ENCODE measurements at places on chromosomes 2 and 18. TPM values are rescaled to one million over a fixed set of nuclear protein-coding genes. Genes with fewer than 3 reads are reported as not detected.

The UGT1A8 gene
- total RNA-seq = not detected

- H3K36me3 ChIP-seq = no peaks in the 10 kb centered on the region
- no peaks in the 10 kb centered on the region for H3K27me3 ChIP-seq
- no peak overlapping the region for H3K27ac ChIP-seq
These were observed 7.0 kb upstream of the ACTR2 start for GRCh38 chr2:65220432-65221131.

DNA sequence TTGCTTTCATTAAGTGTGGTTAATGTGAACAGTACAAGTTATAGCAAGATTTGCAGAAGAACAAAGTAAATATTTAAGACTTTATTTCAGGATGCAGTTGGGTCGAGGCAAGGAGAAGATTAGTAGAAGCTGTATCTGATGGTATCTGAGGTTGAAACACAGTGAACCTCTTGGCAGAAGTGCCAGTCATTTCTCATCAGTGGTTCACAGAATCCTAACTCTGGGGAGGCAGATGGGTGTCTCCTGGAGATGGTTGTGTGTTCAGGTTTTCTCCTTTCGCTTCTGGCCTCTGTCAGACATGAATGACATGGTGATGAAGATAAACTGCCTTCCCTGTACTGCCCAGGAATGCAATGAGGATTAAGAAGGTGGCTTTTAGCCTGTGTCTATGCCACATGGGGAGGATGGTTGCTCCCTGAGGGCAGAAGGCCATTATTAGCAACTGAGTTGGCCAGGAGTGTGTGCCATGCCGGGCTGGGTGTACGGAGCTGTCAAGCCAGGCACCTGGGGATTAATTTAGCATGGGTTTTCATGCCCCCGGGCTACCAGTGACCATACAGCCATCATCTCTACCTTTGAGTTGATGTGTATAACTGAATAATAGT, 28.0 kb downstream of the MGAT5 start:
- no peak overlapping the region for H3K27ac ChIP-seq
- H3K27me3 ChIP-seq = no peaks in the 10 kb centered on the region
- H3K4me3 ChIP-seq = no peak overlapping the region

DNA sequence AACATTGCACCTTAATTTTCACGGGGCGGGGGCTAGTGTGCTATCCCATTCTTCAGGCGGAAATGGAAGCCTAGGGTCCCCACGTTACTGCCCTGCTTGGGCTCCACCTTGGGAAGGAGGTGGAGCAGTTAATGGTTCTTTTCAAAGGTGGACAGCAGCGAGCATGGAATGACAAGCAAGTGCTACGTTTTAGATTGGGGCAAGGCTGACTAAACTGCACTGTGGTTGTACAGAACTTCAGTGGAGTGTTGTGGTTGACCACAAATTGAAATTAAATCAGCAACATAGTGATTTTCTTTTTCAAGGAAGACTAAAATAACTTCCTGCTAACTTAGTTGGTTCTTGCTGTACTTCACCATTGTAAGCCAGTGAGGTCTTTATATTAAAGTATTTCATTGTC, 47.0 kb downstream of the CHRNA1 start:
- peak; percentile 53 for DNase-seq
- no peak overlapping the region for H3K4me3 ChIP-seq
- peaks cover 5% of the 10 kb centered on the region for H3K27me3 ChIP-seq
- H3K36me3 ChIP-seq = no peaks in the 10 kb centered on the region
- no peak overlapping the region for H3K27ac ChIP-seq
- H3K4me1 ChIP-seq = no peaks in the 10 kb centered on the region

The NT5DC4 gene
- not detected for total RNA-seq

The PPP1R7 gene
- total RNA-seq = 60.8 TPM

- H3K4me1 ChIP-seq = no peaks in the 10 kb centered on the region
- H3K4me3 ChIP-seq = no peak overlapping the region
- H3K27ac ChIP-seq = no peak overlapping the region
These were observed 12.8 kb downstream of the TMEM163 start for GRCh38 chr2:134705861-134706586.

The ESPNL gene
- total RNA-seq = 1.4 TPM

DNA sequence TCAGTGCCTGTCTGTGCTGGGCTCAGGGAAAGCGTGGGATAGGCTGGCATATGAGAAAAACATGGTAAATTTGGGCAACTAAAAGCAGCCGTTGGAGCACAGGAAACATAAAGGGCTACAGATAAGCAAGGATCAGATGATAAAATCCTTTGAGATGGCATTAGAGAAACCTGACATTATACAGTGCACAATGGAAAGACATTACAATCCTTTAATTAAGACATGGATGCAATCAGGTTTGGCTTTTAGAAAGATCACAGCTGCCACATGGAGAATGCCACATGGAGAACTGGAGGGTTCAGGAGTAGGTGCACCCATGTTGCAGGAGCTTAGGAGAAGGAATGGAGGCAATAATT, 117.3 kb downstream of the CDC42EP3 start:
- no peaks in the 10 kb centered on the region for H3K4me1 ChIP-seq
- H3K4me3 ChIP-seq = no peak overlapping the region
- H3K36me3 ChIP-seq = no peaks in the 10 kb centered on the region
- H3K27me3 ChIP-seq = 0 out of 2 replicates have a peak, but pooled peaks cover 1% of the 10 kb centered on the region
- no peak overlapping the region for H3K27ac ChIP-seq
- DNase-seq = no peak

The EIF2AK3 gene
- 20.3 TPM for total RNA-seq

- H3K4me1 ChIP-seq = no peaks in the 10 kb centered on the region
- H3K27ac ChIP-seq = no peak overlapping the region
- no peaks in the 10 kb centered on the region for H3K36me3 ChIP-seq
These were observed 55.7 kb downstream of the KLHL14 start for GRCh38 chr18:32717126-32717525.

The TRAK2 gene
- 65.4 TPM for total RNA-seq

- H3K36me3 ChIP-seq = no peaks in the 10 kb centered on the region
- H3K27me3 ChIP-seq = no peaks in the 10 kb centered on the region
- H3K4me3 ChIP-seq = no peak overlapping the region
- no peaks in the 10 kb centered on the region for H3K4me1 ChIP-seq
These were observed 515.2 kb upstream of the FANCL start for GRCh38 chr2:58756336-58756735.

DNA sequence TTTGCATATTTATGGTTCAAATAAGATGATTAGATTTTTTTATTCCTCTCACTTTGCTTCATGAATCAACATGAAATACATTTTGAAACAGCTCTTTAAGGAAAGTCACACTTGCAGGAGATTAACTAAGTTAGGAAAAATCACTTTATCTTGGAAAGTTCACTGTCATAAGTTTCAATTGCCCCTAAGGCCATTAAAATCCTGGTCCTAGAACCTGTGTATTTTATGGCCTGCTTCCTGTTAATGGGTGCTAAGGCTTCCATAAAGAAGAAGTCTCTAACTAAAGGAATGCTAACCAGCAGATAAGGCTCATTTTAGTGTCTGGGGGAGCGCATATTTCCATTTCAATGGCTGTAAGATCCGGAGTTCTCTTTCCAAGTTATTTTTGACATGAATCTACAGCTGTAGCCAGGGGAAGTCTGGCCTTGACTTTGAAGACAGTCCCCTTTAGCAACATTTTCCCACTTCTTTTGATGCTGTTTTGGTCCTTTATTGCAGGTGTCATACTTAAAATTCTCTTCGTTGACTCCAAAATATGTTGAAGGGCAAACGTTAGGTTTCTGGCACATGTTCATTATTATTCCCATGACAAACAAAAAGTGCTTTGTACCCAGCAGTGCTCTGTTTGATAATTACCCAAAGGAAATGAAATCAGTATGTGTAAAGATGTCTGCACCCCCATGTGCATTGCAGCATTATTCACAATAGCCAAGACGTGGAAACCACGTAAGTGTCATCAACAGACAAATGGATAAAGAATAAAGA, 34.4 kb upstream of the SH3BP4 start:
- no peak overlapping the region for H3K27ac ChIP-seq
- H3K36me3 ChIP-seq = no peaks in the 10 kb centered on the region
- no peaks in the 10 kb centered on the region for H3K27me3 ChIP-seq
- H3K4me3 ChIP-seq = no peak overlapping the region
- H3K4me1 ChIP-seq = peaks cover 6% of the 10 kb centered on the region

DNA sequence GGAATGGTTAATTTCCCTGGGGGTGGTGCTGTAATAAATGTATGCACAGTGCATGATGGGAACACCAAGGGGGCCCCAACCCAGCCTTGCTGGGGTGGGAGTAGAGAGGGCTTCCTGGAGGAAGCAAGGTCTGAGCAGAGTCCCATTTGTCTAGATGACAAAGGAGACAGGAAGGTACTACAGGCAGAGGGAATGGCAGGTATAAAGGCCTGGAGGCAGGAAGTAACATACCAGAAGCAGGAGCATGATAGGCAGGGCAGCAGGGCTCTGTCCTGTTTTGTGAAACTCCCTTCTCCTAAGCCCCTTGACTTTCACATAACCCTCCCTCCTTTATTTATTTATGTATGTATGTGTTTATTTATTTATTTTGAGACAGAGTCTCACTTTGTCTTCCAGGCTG, 3.9 kb downstream of the GMPPA start:
- no peak overlapping the region for H3K27ac ChIP-seq
- peaks cover 9% of the 10 kb centered on the region for H3K4me1 ChIP-seq
- H3K36me3 ChIP-seq = peaks cover 44% of the 10 kb centered on the region

DNA sequence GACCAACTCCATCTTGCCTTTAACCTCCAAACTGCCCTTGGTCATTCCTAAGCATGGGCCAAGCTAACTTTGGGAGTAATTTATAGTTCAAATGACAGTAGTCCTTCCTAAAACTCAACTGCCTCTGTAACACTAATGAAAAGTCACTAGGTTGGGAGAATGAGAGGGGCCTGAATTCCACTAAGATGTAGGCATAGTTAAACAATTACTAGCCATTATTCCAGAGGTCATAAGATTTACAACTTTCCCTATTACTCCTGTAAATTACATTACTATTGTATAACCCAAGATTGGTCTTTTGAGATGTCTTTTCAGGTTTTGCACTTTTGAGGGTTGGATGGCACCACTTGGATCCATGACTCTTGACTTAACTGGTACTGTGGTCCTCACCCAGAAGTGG, 94.6 kb downstream of the SPP2 start:
- no peak overlapping the region for H3K4me3 ChIP-seq
- 0 out of 2 replicates have a peak, but pooled peaks cover 4% of the 10 kb centered on the region for H3K4me1 ChIP-seq
- no peak for DNase-seq
- H3K36me3 ChIP-seq = no peaks in the 10 kb centered on the region
- no peak overlapping the region for H3K27ac ChIP-seq

DNA sequence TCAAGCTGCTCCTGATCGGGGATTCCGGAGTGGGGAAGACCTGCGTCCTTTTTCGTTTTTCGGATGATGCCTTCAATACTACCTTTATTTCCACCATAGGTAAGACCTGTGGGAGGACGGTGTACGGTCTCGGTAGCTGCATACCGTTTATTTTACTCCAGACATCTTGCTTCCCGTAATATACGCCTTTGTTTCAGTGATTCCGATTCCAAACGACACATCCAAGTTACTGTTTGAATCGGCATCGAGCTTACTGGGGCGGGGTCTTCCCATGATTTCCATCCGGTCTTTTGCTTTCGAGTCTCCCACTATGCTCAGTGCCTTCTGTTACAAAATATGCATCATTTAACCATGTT, 731 bp downstream of the RAB10 start:
- no peaks in the 10 kb centered on the region for H3K36me3 ChIP-seq
- H3K4me3 ChIP-seq = peak overlapping the region; percentile 86
- no peaks in the 10 kb centered on the region for H3K27me3 ChIP-seq
- peak overlapping the region; percentile 86 for H3K27ac ChIP-seq
- DNase-seq = peak; percentile 5
- H3K4me1 ChIP-seq = no peaks in the 10 kb centered on the region

- H3K27ac ChIP-seq = no peak overlapping the region
- no peaks in the 10 kb centered on the region for H3K36me3 ChIP-seq
- peaks cover 12% of the 10 kb centered on the region for H3K4me1 ChIP-seq
- H3K27me3 ChIP-seq = no peaks in the 10 kb centered on the region
- no peak for DNase-seq
- H3K4me3 ChIP-seq = no peak overlapping the region
These were observed 158.9 kb downstream of the BABAM2 start for GRCh38 chr2:28049416-28049815.

GRCh38 chr2:60409531-60409871, 144.0 kb downstream of the BCL11A start:
- no peak overlapping the region for H3K27ac ChIP-seq
- no peaks in the 10 kb centered on the region for H3K36me3 ChIP-seq
- no peaks in the 10 kb centered on the region for H3K4me1 ChIP-seq
- no peak overlapping the region for H3K4me3 ChIP-seq
- no peak for DNase-seq

The SMAD2 gene
- 124 TPM for total RNA-seq

The ID2 gene
- 389 TPM for total RNA-seq

DNA sequence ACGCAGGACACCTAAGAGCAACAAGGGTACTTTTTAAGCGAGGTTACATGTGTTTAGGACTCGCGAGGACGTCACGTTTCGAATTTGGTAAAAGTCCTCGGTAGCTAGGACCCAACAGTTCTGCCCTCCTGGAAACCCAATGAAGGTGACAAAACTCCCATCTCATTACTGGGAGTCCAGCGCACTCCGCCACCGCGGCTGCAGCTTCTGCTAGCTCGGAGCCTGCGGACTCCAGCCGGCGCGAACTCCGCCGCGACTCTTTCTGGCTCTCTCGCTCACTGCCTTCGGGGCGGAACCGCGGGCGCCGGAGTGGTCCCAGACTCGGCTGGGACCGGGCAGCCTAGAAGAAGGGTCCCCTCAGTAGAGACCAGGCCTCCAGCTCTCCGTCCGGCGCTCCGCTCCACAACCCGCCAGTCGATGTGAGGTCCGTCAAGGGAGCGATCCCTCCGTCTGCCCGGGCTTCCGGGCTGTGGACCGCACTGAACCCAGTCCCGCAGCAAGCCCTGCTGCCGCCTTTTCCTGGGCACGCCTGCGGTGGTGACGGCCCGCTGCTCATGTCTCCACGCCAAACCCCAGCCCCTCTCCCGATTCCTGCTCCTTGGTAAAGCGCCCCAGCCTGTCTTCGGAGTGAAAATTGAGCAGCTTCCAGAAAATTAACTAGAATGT, 3.0 kb upstream of the OSR1 start:
- peak overlapping the region; percentile 9 for H3K4me3 ChIP-seq
- H3K27ac ChIP-seq = 0 out of 2 replicates have a peak overlapping the region, but pooled peaks have one; percentile 1
- DNase-seq = no peak
- peaks cover 5% of the 10 kb centered on the region for H3K4me1 ChIP-seq
- H3K36me3 ChIP-seq = peaks cover under 1% of the 10 kb centered on the region
- peaks cover 6% of the 10 kb centered on the region for H3K27me3 ChIP-seq

The LCT gene
- total RNA-seq = under 0.01 TPM

DNA sequence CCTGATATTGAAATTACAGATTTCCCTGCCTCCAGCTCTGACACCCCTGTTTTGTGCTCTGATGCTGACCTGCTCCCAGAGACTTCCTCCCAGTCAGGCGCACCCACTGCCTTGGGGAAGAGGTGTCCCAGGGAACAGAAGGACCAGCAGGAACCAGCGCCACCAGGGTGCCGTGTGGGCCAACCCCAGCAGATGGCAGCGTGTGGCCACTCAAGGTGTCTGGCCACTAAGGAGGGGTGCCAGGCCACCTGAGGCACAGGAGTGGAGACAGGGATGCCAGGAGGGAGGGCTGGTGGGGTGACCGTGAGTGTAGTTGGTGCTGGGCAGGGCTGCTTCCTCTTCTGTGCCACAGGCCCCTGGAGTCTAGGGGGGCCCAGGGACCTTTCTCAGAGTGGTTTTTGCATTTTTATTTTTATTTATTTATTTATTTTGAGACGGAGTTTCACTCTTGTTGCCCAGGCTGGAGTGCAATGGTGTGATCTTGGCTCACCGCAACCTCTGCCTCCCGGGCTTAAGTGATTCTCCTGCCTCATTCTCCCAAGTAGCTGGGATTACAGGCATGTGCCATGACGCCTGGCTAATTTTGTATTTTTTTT, 56.0 kb downstream of the TEX44 start:
- no peak overlapping the region for H3K27ac ChIP-seq
- peak; percentile 50 for DNase-seq
- H3K27me3 ChIP-seq = no peaks in the 10 kb centered on the region
- H3K4me3 ChIP-seq = no peak overlapping the region

The CYP1B1 gene
- total RNA-seq = 1.1 TPM

- H3K27ac ChIP-seq = peak overlapping the region; percentile 58
- no peaks in the 10 kb centered on the region for H3K27me3 ChIP-seq
- H3K4me1 ChIP-seq = peaks cover 10% of the 10 kb centered on the region
- no peak overlapping the region for H3K4me3 ChIP-seq
- peaks cover 3% of the 10 kb centered on the region for H3K36me3 ChIP-seq
These were observed 19.2 kb upstream of the AP1S3 start for GRCh38 chr2:223856584-223856983.

Measured in IMR-90 (cell line).